ENCODE measurements at places on chromosomes 2 and 18.

DNA sequence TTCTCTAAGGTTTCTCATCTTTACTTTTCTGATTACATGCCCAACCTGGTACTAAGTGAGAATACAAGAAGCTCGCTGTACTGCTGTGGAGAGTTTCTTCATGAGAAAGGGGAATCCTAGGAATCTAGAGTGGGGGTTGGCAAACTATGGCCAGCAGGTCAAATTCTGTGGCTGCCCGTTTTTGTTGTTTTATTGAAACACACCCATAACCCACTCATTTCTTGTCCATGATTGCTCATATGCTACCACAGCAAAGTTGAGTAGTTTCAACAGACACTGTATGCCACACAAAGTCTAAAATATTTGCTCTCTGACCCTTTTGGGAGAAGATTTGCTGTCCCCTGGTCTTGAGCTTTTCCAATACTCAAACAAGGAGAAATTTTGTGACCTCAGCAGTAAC is 58.8 kb downstream of the C2orf74 start:
- H3K36me3 ChIP-seq, result no peaks in the 10 kb centered on the region
- H3K4me1 ChIP-seq, result no peaks in the 10 kb centered on the region
- no peak for DNase-seq
- no peaks in the 10 kb centered on the region for H3K27me3 ChIP-seq
- no peak overlapping the region for H3K27ac ChIP-seq

DNA sequence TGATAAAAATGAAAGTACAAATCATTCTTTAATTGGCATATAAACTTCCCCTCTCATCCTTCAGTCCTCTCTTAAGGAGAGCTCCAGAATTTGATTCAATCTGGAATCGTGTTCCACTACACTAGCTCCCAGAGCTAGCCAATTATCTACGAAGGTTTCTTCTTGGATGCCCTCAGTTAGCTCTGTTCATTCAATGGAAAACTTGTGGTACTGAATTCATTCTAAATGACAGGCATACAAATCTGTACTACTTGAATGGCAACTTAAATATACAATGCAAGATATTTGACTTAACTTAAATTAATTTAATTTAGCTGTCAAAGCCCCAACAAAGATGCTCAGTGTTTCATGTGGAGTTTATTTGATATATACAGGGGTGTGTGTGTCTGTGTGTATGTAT is 1474.2 kb upstream of the CELF4 start:
- DNase-seq, result no peak
- no peaks in the 10 kb centered on the region for H3K36me3 ChIP-seq
- H3K4me1 ChIP-seq, result no peaks in the 10 kb centered on the region
- no peak overlapping the region for H3K4me3 ChIP-seq
- H3K27me3 ChIP-seq, result no peaks in the 10 kb centered on the region

- no peak for DNase-seq
- H3K4me1 ChIP-seq, result no peaks in the 10 kb centered on the region
- H3K36me3 ChIP-seq, result no peaks in the 10 kb centered on the region
- H3K27me3 ChIP-seq, result no peaks in the 10 kb centered on the region
- H3K4me3 ChIP-seq, result no peak overlapping the region
- no peak overlapping the region for H3K27ac ChIP-seq
These were observed 205.0 kb upstream of the ZNF521 start for GRCh38 chr18:25557011-25557410.

- no peaks in the 10 kb centered on the region for H3K36me3 ChIP-seq
- no peak overlapping the region for H3K4me3 ChIP-seq
- no peak for DNase-seq
- no peak overlapping the region for H3K27ac ChIP-seq
- no peaks in the 10 kb centered on the region for H3K27me3 ChIP-seq
These were observed 336.9 kb upstream of the PIK3C3 start for GRCh38 chr18:41618147-41618546.

GRCh38 chr2:99841749-99842148 is 300.6 kb downstream of the AFF3 start:
- no peaks in the 10 kb centered on the region for H3K4me1 ChIP-seq
- H3K27ac ChIP-seq, result no peak overlapping the region
- no peak for DNase-seq

DNA sequence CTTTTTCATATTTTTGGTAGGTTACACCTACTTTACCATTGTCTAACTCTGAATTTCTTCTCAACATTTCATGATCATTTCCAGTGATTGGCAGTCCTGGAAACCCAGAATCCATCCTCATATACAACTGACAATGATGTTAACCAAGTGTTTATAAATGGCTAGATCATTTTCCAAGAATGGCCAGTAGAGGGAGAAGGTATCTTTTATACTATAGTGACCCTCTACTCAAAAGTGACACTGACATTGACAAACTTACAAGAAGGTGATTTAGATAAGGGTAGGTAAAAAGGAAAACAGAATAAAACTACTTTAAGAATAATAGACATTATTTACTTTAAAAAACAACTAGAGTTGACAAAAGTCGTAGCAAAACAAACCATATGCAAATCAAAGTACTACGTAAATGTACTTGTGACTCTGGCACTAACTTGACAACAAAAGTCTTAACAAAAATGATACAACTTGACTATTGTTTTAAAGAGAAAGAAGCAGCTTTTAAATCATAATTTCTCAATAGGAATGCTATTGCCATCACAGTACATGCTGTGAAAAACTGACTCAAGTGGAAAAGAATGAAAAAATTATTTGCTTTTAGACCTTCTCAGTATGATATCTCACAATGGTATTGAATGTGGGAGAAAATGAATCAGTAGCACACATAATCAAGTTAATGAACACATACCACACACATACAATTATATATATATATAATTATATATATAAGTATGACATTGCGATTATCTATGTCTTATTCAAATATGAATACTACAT is 76.6 kb upstream of the GRB14 start:
- no peak overlapping the region for H3K4me3 ChIP-seq
- no peaks in the 10 kb centered on the region for H3K4me1 ChIP-seq
- no peaks in the 10 kb centered on the region for H3K36me3 ChIP-seq
- no peak overlapping the region for H3K27ac ChIP-seq
- no peak for DNase-seq

- no peaks in the 10 kb centered on the region for H3K36me3 ChIP-seq
- H3K4me3 ChIP-seq, result no peak overlapping the region
- no peak for DNase-seq
- no peak overlapping the region for H3K27ac ChIP-seq
- no peaks in the 10 kb centered on the region for H3K27me3 ChIP-seq
These were observed 22.2 kb upstream of the NT5C1B start for GRCh38 chr2:18611604-18612003.

DNA sequence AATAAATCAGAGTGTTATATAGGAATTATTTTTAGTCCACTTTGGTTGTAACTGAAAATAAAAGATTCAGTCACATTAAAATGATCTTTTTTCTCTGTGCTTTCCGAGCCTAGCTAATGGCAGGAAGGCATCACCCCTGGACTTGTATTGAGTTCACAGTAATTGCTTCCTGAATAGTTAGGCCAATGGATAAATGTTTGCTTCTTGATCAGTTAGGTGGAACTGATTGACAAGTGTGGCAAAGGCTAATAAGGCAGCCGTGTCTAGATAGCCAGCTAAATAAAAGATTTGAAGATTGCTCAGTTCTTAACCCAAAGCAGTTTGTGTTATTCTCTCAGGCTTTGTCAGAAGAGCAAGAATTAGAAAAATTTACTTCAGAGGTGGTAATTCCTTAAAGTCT is 20.8 kb downstream of the FAM171B start:
- peaks cover 3% of the 10 kb centered on the region for H3K4me1 ChIP-seq
- H3K27me3 ChIP-seq, result no peaks in the 10 kb centered on the region
- H3K4me3 ChIP-seq, result no peak overlapping the region
- no peaks in the 10 kb centered on the region for H3K36me3 ChIP-seq
- H3K27ac ChIP-seq, result no peak overlapping the region

DNA sequence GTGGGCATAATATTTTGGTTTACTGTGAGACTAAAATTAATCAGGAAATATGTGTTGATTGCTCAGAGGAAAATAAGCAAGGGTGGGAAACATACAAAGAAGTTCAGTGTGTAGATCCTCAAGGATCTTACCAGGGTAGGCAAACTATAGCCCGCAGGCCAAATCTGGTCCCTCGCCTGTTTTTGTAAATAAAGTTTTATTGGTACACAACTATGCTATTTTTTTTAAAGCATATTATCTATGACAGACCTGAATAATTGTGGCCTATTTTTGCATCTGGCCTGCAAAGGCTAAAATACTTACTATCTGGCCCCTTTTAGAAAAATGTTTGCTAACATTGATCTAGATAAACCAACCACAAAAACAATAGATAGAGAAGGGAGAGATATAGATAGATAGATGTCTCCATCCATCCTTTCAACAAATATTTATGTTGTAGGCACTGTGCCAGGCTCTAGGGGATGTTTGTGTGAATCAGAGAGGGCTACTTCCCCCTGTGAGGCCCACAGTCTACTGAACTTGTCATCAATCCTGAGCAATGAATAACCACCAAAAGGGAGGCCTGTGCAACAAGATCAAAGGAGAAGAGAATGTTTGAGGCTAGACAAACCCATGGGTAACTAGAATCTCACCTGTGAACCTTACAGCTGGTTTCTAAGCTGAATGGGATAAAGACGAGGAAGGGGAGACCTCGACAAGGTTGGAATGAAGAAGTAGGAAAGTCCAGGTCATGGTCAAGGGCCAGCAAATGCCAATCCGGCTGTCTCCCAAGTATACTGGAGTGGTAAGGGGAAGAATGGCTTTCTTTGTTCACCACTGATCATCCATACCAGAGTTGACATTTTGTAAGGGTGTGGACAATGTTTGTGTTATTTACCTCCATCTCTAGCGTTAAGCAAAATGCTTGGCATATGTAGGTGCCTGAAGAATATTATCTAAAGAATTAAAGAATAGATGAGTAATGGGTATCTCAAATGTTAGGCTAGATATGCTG is 23.6 kb downstream of the ALPK2 start:
- H3K4me3 ChIP-seq, result no peak overlapping the region
- DNase-seq, result no peak
- H3K4me1 ChIP-seq, result 0 out of 2 replicates have a peak, but pooled peaks cover 7% of the 10 kb centered on the region
- H3K27me3 ChIP-seq, result no peaks in the 10 kb centered on the region
- no peak overlapping the region for H3K27ac ChIP-seq
- no peaks in the 10 kb centered on the region for H3K36me3 ChIP-seq

- peaks cover 5% of the 10 kb centered on the region for H3K4me1 ChIP-seq
- H3K27ac ChIP-seq, result peak overlapping the region; percentile 69
- no peak for DNase-seq
- H3K4me3 ChIP-seq, result peak overlapping the region; percentile 70
These were observed 663 bp downstream of the RHBDD1 start for GRCh38 chr2:226836548-226836885.

DNA sequence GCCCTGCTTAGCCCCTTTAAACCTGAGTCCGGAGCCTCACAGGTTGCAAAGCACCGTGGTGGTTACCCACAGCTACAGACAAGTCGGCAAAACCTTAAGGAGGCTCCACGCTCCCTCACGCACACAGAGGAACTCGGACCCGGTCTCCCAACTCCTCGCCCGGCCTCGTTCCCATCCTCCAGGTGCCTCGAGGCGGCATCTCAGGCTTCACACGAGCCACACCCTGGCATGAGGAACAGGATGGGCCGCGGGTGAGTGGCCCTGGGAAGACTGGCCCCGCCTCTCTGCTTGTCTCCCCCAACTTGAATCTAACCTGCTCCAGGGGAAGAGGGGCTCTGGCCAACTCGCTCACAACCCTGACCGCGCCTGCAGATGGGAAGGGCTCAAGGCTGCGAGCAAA is 97.4 kb downstream of the EIPR1 start:
- no peaks in the 10 kb centered on the region for H3K27me3 ChIP-seq
- no peaks in the 10 kb centered on the region for H3K36me3 ChIP-seq
- no peaks in the 10 kb centered on the region for H3K4me1 ChIP-seq
- no peak overlapping the region for H3K27ac ChIP-seq
- no peak for DNase-seq

GRCh38 chr2:2164326-2164917 is 166.7 kb downstream of the MYT1L start:
- H3K27ac ChIP-seq, result no peak overlapping the region
- H3K27me3 ChIP-seq, result no peaks in the 10 kb centered on the region
- H3K36me3 ChIP-seq, result no peaks in the 10 kb centered on the region

DNA sequence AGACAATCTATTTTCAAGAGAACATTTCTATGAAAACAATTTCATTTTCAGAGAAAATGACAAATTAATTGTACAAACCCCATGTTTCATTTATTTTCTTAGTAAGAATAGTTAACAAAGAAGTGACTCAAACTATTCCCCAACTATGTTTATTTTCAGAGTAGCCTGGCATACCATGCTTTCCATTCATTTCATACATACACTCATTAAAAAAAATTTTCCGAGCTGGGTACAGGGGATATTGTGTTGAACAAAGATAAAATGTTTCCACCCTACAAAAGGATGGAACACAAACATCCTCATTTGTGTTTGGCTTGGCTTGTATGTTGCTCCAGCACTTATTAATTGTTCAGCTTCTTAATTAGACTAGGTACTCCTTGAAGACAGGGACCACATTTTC is 331.4 kb downstream of the EXOC6B start:
- no peaks in the 10 kb centered on the region for H3K27me3 ChIP-seq
- no peak overlapping the region for H3K27ac ChIP-seq
- H3K4me3 ChIP-seq, result no peak overlapping the region
- H3K4me1 ChIP-seq, result no peaks in the 10 kb centered on the region
- DNase-seq, result no peak
- H3K36me3 ChIP-seq, result no peaks in the 10 kb centered on the region

DNA sequence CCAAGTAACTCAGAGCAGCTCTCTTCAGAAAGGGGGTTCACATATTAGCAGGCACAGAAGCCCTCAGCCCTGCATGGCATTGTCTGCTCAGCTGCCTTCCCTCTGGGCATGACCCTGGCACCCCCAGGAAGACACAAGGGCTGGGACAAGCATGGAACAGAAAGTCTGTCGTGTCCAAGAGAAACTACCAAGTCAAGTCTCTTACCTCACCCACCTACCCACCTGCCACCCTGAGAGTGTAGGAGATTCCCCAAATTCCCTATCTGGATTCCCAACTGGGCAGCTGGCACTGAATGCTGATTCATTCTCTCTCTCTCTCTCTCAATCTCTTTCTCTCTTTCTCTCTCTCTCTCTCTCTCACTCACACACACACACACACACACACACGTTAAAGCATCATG is 21.6 kb downstream of the SMAD7 start:
- no peak overlapping the region for H3K4me3 ChIP-seq
- no peak overlapping the region for H3K27ac ChIP-seq
- no peaks in the 10 kb centered on the region for H3K36me3 ChIP-seq
- H3K27me3 ChIP-seq, result no peaks in the 10 kb centered on the region
- DNase-seq, result no peak

GRCh38 chr2:60551240-60552077 is 2.0 kb downstream of the BCL11A start:
- H3K4me1 ChIP-seq, result no peaks in the 10 kb centered on the region
- no peak overlapping the region for H3K27ac ChIP-seq
- peak overlapping the region; percentile 84 for H3K4me3 ChIP-seq
- H3K36me3 ChIP-seq, result no peaks in the 10 kb centered on the region
- DNase-seq, result no peak
- no peaks in the 10 kb centered on the region for H3K27me3 ChIP-seq

- no peaks in the 10 kb centered on the region for H3K27me3 ChIP-seq
- no peaks in the 10 kb centered on the region for H3K4me1 ChIP-seq
- no peak overlapping the region for H3K4me3 ChIP-seq
- H3K36me3 ChIP-seq, result no peaks in the 10 kb centered on the region
- no peak for DNase-seq
These were observed 239.5 kb upstream of the REV1 start for GRCh38 chr2:99729104-99730025.

GRCh38 chr2:148533685-148534084 is 110.9 kb upstream of the EPC2 start:
- DNase-seq, result no peak
- no peak overlapping the region for H3K27ac ChIP-seq
- H3K27me3 ChIP-seq, result no peaks in the 10 kb centered on the region
